ENCODE measurements at places on chromosomes 16 and 17.
A peak's percentile ranks its signal among the peaks of the same experiment; 100 is the strongest.

GRCh38 chr16:10490141-10490540 lies 90.3 kb downstream of the EMP2 start:
- DNase-seq, result no peak

GRCh38 chr16:85481206-85481605 lies 131.9 kb upstream of the GSE1 start:
- DNase-seq, result no peak

- DNase-seq, result no peak
Measured at GRCh38 chr17:51035431-51035830, 85.2 kb downstream of the SPAG9 start.

GRCh38 chr16:85664580-85665372 lies 24.0 kb downstream of the GINS2 start:
- DNase-seq, result no peak

- no peak for DNase-seq
Measured at GRCh38 chr16:1336619-1337018, 3.2 kb downstream of the BAIAP3 start.

GRCh38 chr17:62630365-62631085 lies 3.1 kb downstream of the MRC2 start:
- no peak for DNase-seq

DNA sequence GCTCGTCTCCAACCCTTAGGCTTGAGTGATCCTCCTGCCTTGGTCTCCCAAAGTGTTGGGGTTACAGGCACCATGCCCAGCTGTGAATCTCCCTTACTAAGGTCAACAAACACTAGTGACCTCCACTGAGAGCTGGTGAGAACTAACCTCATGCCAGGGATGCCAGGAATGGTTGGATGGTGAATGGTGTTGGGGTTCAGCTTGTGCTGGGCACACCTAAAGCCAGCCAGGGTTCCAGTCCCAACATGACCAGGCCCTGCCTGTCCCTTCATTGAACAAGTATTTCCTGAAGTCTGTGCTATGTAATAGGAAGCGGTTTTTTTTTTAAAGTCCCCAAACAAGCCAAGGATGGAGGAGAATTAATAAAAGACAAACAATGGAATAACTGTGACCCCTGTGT lies 56.0 kb upstream of the TOB1 start:
- no peak for DNase-seq

GRCh38 chr16:89656435-89657121 lies 930 bp downstream of the CHMP1A start:
- no peak for DNase-seq

- no peak for DNase-seq
Measured at GRCh38 chr16:17271687-17272086, 199.1 kb downstream of the XYLT1 start.

DNA sequence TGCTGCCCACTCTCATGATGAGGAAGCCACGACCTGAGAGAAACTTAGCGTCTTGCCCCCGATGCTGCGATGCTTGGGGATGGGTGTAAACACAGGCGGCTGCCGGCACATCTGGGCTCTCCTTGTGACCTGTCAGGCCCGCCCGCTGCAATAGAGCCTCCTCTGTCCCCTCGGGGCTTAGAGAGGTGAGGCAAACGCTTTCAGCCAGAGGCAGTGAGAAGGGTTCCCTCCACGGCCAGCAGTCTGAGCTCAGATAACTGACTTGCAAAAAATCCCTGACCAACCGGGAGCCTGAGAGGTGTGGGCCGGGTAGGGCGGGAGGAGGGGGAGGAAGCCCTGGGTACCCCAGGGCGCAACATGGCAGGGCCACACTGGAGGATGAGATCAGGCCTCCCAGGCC lies 260.6 kb downstream of the C16orf95 start:
- no peak for DNase-seq

GRCh38 chr17:39618956-39619785 lies 7.6 kb upstream of the PPP1R1B start:
- DNase-seq, result no peak

- no peak for DNase-seq
Measured at GRCh38 chr17:31541559-31541958, 150.1 kb downstream of the RAB11FIP4 start.

GRCh38 chr16:78647019-78647418 lies 547.6 kb downstream of the WWOX start:
- no peak for DNase-seq

DNA sequence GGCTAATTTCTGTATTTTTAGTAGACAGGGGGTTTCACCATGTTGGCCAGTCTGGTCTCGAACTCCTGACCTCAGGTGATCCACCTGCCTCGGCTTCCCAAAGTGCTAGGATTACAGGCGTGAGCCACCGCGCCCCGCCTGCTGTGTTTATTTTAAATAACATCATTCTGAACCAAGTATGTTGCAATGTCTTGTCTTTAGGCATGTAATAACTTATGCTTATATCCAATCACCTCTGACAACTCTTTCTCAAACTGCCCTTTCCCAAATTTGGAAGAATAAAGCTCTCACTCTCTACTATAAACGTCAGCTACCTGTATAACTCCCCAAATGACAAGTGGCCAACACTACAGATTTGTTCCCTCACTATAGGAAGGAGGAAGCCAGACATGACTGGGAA lies 103.1 kb upstream of the FA2H start:
- DNase-seq, result no peak

- DNase-seq, result peak; percentile 69
Measured at GRCh38 chr17:4375039-4375748, 8.7 kb upstream of the UBE2G1 start.

- DNase-seq, result peak; percentile 49
Measured at GRCh38 chr17:82229698-82230608, 1.1 kb downstream of the SLC16A3 start.

- DNase-seq, result no peak
Measured at GRCh38 chr16:17321824-17322223, 148.9 kb downstream of the XYLT1 start.

DNA sequence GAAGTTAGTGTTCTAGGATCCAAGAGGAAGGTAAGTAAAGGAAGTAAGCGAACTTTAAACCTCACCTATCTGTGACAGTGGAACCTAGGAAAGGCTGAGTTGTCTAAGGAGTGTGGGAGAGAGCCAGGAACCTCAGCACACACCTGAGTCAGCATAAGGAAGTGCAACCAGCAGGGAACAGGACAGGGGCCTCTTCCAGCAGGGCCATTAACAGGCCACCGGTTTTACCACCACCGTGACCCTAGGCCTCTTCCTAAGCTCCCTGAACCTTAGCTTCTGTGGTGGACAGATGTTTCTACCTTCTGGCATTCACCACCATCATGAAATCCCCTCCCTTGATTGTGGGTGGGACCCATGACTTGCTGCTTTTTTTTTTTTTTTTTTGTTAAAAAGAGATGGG lies 26.7 kb upstream of the GPATCH8 start:
- DNase-seq, result no peak

DNA sequence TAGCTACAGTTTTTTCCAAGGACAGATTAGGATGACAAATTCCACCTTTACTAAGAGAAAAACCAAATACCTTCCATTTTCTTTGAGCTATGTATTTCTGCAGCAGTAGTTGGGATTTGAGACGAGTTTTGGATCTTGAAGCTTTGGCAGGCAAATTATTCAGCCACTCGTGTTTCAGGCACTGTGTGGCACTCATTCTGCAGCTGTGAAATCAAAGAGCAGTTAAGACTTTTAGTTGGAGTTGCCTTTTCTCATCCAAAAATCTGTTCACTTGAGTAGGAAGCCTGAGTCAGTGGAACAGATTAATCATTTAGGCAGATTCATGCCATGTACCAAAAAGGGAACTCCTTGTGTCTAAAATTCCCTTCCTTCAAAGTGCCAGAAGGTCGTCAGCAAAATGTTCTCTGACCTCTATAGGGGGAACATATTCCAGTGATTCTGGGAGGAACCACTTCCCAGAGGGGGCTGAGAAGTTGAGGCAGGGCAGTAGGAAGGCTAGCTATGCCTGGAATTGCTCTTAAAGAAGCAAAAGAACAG lies 20.1 kb downstream of the ORC6 start:
- no peak for DNase-seq

DNA sequence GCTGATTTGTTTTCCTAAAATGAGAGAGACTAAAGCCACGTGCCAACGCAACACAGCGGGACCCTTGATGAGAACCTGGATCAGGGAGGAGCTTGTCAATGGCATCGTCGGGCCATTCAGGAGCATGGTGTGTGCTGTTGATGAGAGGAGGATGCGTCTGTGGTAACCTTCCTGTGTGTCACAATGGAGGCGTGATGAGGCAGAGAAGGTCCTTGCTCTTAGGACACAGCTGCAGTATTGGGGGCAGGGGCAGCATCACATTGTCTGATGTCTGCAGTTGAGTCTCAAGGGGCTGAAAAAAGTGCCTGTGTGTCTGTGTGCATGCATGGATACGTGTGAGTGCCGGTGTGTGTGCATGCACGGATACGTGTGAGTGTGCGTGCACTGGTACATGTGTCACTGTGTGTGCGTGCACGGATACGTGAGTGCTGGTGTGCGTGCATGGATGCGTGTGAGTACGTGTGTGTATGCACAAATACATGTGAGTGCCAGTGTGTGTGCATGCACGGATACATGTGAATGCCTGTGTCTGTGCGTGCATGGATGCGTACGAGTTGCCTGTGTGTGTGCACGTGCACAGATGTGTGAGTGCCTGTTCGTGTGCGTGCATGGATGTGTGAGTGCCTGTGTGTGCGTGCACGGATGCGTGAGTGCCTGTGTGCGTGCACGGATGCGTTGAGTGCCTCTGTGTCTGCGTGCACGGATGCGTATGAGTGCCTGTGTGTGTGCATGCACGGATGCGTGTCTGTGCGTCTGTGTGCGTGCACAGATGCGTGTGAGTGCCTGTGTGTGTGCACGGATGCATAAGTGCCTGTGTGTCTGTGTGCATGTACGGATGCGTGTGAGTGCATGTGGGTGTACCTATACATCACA lies 39.3 kb downstream of the BAIAP2 start:
- no peak for DNase-seq

- DNase-seq, result no peak
Measured at GRCh38 chr17:66169839-66170238, 22.1 kb downstream of the CEP112 start.

GRCh38 chr16:27843800-27844199 lies 219.7 kb downstream of the GSG1L start:
- DNase-seq, result no peak

DNA sequence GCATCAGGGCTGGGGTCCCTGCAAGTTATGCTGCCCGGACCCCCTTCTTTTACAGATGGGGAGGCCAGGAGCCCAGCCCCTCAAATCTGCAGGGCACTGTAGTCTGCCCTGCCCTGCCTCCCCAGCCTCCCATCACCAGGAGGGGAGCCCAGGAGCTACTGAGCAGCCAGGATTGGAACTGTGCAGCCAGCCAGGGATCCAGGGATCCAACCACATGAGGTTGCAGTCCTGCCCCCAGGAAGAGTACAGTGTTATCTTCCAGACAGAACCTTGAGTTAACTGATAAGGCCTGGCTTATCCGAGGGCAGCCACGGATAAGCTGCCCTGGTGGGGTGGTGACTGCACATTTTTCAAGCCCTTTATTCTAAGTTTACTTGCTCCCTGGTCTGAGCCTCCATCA lies 11.4 kb upstream of the NDRG4 start:
- no peak for DNase-seq

DNA sequence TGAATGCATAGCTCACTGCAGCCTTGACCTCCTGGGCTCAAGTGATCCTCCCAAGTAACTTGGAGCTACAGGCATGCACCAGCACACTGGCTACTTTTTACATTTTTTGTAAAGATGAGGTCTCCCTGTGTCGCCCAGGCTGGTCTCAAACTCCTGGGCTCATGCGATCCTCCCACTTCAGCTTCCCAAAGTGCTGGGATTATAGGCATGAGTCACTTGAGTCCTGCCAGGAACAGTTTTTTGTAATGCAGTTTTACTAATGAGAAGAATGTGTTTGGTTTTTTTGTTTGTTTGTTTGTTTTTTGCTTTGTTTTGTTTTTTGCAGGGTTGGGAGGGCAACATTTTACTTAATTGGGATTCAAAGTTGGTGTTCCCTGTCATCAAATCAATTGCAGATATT lies 22.2 kb downstream of the SOST start:
- DNase-seq, result no peak

- no peak for DNase-seq
Measured at GRCh38 chr16:48232493-48233040, 11.5 kb upstream of the LONP2 start.

GRCh38 chr16:84270071-84270470 lies 24.6 kb upstream of the WFDC1 start:
- DNase-seq, result no peak

DNA sequence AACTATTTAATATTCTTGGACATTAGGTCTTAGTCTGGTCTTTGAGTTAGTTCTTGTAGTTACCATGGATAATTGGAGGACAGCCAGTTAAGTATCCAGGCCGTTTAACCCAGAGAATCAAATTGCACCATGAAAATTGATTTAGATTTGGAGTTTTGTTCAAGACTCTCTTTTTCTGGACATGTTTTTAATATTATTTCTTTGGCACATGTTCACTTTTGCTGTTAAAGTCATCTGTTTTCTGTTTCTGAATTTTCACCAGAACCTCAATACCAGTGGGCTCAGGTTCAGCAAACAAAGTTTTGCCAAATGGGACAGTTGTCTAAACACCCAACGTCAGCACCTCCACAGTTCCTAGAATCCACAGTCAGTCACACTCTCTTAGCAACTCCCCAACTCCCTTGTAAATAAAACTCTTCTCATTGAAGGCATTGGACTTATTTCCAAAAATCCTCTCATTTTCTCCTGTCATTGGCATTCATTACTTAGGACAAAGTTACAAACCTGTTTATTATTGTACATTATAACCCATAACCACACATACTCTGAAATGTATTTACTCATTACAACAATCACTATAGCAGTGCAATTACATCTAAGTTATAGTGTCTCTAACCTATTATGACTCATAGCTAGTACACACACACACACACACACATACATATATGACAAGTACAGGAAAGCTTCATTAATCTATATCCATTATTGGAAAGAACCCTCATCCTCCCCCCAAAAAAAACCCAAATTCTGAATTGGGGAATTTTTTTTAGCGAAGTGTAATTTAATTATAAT lies 33.5 kb upstream of the DNAH9 start:
- no peak for DNase-seq

DNA sequence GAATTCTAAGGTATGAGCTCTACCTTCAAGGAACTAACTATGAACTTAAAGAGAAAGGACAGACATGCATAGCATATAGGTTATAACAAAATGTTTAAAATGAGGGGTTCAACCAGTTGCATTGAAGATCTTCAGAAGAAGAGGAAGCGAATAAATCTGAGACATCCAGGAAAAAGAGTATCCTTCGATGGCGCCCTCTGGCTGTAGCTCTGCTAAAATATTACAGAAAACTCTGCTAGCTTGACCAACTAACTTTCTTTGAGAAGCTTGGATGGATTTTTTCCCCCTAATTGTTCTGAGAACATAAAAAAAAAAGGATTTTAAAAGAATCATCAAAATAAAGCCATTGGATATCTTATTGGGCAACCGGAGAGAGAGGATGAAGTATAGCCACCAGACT lies 659.9 kb upstream of the SOX9 start:
- DNase-seq, result no peak

DNA sequence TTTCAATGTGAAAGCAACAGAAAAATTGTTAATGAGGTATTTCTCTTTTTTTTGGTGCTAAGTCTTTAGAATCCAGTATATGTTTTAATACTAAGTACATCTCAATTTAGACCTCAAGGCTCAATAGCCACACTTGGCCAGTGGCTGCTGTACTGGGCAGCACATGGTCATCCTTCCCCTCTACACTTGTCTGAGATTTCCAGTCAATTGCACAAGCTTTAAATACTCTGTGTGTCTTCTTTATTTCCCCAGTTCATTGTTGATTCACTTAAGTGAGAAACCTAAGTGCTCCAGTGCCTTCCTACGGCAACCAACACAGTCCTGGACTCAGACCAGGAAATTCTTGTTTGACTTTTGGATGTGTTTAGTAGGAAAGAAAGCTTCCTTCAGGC lies 62.2 kb downstream of the TNRC6C start:
- DNase-seq, result no peak

Measured in CD4-positive, alpha-beta T cell (primary cell).